ENCODE measurements at places on chromosomes 1 and 21. TPM values are rescaled to one million over a fixed set of nuclear protein-coding genes. Genes with fewer than 3 reads are reported as not detected.

DNA sequence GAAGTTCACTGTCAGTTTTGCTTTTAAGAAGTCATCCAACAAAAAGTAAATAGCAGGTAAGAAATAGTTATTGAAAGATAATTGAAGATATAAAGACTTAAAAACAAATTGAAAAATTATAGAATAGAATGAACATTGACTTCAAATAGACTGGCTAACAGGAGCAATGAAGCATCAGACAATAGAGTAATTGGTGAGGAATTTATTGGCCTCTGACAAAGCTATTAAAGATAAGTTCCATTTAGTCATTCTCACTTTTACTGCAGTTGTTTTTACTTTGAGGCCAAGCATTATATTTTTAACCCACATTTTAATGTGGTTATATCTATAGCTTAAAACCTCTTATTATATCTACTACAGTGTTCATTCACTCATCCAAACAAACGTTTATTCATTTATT lies 228.8 kb upstream of the ADGRL2 start:
- DNase-seq = no peak
- H3K4me3 ChIP-seq = no peak overlapping the region
- no peak overlapping the region for H3K27ac ChIP-seq
- no peaks in the 10 kb centered on the region for H3K36me3 ChIP-seq
- H3K4me1 ChIP-seq = peaks cover 16% of the 10 kb centered on the region
- no peaks in the 10 kb centered on the region for H3K27me3 ChIP-seq

DNA sequence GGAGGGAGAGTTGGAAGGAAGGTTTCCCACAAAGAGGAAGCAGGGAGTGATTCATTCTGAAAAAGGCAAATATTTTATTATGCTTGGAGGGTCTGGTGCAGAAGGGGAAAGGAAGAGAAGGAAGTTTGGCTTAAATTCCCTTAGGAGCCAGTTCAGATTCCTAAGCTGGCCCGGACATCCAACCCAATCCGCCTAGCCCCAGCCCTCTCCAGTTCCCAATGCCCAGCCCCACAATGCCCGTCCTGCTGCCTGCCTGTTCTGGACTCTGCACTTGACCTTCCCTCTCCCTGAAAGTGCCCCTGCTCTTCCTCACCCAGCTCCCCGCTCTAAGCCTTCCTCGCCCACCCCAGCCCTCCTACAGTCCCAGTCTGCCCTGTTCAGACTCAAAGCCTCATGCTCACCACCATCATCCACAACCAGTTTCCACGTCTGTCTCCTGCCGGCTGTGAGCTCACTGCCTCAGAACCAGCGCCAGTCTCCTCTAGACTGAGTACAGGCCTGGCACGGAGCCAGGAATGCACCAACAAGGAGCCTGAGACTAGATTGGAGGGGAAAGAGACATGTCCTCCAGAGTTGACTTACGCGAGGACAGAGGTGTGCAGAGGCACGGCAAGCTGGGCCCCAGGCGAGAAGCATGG lies 18.9 kb downstream of the CAPN2 start:
- H3K4me1 ChIP-seq = no peaks in the 10 kb centered on the region
- DNase-seq = peak; percentile 84
- H3K4me3 ChIP-seq = no peak overlapping the region
- H3K36me3 ChIP-seq = peaks cover 14% of the 10 kb centered on the region
- peak overlapping the region; percentile 53 for H3K27ac ChIP-seq

DNA sequence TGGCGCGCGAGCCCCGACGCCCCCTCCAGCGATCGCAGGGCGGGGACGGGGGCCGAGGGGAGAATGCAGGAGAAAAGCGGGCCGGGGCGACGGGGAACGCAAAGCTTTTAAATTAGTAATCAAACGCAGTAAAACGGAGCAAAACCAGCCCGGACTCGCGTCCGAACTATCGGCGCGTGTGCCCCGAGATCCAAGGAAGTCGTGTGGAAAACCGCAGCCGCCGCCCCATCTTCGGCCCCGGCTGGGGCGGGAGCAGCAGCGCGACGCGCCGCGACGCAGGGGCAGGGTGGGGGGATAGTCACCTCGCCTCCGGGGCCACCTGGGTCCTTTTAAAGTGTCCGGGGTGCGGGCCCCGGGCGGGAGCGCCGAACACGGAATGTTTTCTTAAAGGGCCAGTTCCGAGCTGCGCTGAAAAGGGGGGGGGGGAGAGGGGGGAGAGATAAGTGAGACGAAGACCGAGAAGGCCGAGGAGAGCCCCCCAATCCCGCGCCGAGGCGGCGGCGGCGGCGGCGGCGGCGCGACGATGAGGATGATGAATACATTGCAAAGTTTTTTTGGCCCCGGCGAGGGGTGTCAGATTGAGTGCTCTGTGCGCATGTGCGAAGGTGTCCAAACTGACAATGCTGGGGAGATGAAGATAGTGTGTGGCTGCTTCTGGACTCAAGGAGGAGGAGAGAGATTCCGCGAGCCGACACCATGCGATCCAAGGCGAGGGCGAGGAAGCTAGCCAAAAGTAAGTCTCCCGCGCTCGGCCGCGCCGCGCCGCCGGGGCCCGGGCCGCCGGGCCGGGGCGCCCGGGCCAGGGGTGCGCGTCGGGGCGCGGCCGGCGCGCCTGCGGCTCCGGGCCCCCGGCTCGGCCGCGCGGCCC lies at the start of gene PRDM16:
TSS of gene PRDM16 (plus strand) at position 640 of the 868 bp plus-strand sequence. CDS start at position 697, 57 bp downstream.
- H3K4me1 ChIP-seq = peaks cover 41% of the 10 kb centered on the region
- no peaks in the 10 kb centered on the region for H3K36me3 ChIP-seq
- H3K27me3 ChIP-seq = peaks cover 50% of the 10 kb centered on the region
- peak within 1 kb of the TSS; percentile 41 for H3K27ac ChIP-seq
- no peak for DNase-seq

DNA sequence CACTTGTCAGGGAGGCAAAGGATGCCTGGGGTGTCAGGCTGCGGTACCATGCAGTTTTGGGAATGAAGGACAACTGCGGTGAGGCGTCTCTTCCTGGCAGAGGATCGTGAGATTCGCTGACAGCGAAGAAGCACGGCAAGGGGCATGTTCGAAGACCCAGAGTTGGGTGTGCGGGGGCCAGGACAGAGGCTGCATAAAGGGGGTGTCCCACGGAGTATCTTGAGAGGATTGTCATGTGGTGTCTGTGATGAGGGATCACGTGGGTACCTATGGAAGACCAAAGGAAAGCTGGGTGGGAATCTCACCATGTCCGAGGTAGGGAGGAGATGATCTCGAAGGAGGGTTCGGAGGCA lies 372 bp downstream of the SLC25A44 start:
- no peaks in the 10 kb centered on the region for H3K36me3 ChIP-seq
- H3K27ac ChIP-seq = peak overlapping the region; percentile 75
- no peaks in the 10 kb centered on the region for H3K27me3 ChIP-seq

DNA sequence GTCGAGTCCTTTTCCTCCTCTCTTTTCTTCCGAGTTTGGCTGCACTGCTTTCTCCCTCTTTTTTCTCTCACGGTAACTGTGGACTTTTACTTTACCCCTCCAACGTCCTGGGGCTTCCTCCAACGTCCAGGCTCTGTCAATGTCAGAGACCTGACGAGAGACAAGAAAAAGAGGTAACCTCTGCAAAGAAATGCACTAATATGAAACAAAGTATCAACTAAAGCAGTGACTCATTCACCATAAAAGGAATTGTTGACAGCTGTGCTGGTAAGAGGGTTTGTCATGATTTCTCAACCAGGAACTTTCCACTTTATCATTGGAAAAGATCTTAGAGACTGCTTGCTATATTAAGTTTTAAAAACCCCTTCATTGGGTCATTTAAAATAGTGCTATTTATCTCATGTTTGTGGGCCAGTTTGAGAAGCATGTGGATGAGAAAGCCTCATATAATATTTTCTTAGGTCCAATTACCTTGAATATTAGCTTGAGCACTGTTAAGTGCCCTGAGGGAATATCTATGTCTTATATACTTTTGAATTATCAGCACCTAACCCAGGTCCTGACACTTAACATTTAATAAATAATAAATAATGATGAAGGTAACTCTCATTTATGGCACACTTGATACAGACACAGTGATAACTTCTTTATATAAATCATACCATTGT lies at the start of gene GBP2:
TSS of gene GBP2 (minus strand) at position 202 of the 668 bp plus-strand sequence. CDS start 4,148 bp downstream, outside the sequence.
- no peaks in the 10 kb centered on the region for H3K36me3 ChIP-seq
- no peaks in the 10 kb centered on the region for H3K27me3 ChIP-seq
- peak within 1 kb of the TSS; percentile 48 for H3K4me3 ChIP-seq
- no peaks in the 10 kb centered on the region for H3K4me1 ChIP-seq
- no peak for DNase-seq

- DNase-seq = no peak
- H3K27ac ChIP-seq = no peak overlapping the region
- no peaks in the 10 kb centered on the region for H3K4me1 ChIP-seq
- no peaks in the 10 kb centered on the region for H3K36me3 ChIP-seq
- no peak overlapping the region for H3K4me3 ChIP-seq
These were observed 48.7 kb downstream of the TESK2 start for GRCh38 chr1:45442272-45442671.

DNA sequence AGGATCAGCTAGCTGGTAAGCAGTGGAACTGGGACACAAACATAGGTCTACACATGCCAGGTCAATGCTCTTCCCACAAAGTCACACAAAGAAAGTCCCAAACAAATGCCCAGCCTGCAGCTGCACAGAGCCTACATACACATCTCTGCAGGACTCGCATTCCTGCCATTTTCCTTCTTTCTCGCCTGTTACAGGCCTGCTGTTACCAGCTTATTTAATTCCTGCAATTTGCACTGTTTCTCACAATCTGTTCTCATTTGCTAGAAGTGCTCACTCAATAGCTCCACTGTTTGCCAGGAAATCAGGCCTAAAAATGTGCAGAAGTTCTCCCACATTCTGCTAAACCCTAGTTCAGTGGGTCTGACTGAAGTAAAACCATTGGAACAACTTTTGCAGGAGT lies 362.6 kb upstream of the C1orf87 start:
- H3K36me3 ChIP-seq = no peaks in the 10 kb centered on the region
- H3K27ac ChIP-seq = no peak overlapping the region
- DNase-seq = no peak
- no peaks in the 10 kb centered on the region for H3K4me1 ChIP-seq
- no peaks in the 10 kb centered on the region for H3K27me3 ChIP-seq
- no peak overlapping the region for H3K4me3 ChIP-seq

- no peaks in the 10 kb centered on the region for H3K27me3 ChIP-seq
- no peak overlapping the region for H3K4me3 ChIP-seq
- no peaks in the 10 kb centered on the region for H3K36me3 ChIP-seq
- H3K27ac ChIP-seq = no peak overlapping the region
These were observed 349.5 kb upstream of the VAMP3 start for GRCh38 chr1:7421471-7422075.

- H3K4me3 ChIP-seq = no peak overlapping the region
- no peaks in the 10 kb centered on the region for H3K36me3 ChIP-seq
- no peak overlapping the region for H3K27ac ChIP-seq
- H3K27me3 ChIP-seq = no peaks in the 10 kb centered on the region
These were observed 80.2 kb downstream of the NTMT2 start for GRCh38 chr1:170225781-170226530.

DNA sequence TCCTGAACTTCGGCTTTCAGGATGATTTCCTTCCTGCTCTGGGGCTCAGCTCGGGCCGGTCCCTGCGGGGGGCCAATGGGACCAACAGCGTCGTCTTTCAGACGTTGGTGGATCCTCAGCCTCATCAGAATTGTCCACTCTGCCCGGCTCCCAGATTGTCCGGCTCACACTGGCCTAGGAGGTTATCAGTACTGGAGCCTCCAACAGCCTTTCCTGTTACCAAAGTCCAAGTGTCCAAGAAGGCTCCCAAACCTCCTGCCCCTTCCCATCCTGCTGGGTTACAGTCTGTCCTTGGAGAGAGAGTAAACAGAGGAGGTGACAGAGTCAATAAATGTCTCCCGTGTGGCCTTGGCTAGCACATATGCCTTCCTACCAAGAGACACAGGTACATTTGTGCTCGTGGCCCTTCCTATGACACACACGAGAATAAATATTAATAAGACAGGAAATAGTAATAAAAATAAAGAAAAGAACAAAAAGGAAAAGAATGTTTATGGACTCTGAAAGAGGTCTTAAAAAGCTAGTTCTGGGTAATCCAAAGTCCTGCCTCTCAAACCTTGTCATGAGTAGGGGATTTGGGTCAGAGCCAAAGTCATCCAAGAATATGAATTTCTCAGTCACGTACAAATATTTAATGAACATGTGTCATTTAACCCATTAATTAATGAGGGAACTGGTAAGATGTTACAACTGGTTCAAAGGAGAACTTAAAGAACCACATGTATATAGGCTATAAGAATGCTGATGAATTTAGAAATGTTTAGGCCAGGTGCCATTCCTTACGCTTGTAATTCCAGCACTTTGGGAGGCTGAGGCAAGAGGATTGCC lies 80.8 kb upstream of the SLC2A1 start:
- H3K27me3 ChIP-seq = no peaks in the 10 kb centered on the region
- H3K36me3 ChIP-seq = no peaks in the 10 kb centered on the region
- DNase-seq = no peak

GRCh38 chr1:41977326-41977725 lies 58.6 kb upstream of the HIVEP3 start:
- no peak for DNase-seq
- no peak overlapping the region for H3K27ac ChIP-seq
- no peaks in the 10 kb centered on the region for H3K4me1 ChIP-seq
- H3K4me3 ChIP-seq = no peak overlapping the region

Gene LCE1B
- total RNA-seq = not detected

Gene ITLN2
- total RNA-seq = 6.3 TPM

Gene KRTCAP2
- total RNA-seq = 147 TPM

Gene FAM163A
- total RNA-seq = not detected

Gene PCSK9
- total RNA-seq = 0.47 TPM

All from right atrium auricular region (tissue), 2 donors.